Renal cortical epithelial cell (primary cell): ENCODE measurements at places on chromosomes 12 and 14. TPM values are rescaled to one million over a fixed set of nuclear protein-coding genes. Genes with fewer than 3 reads are reported as not detected.

DNA sequence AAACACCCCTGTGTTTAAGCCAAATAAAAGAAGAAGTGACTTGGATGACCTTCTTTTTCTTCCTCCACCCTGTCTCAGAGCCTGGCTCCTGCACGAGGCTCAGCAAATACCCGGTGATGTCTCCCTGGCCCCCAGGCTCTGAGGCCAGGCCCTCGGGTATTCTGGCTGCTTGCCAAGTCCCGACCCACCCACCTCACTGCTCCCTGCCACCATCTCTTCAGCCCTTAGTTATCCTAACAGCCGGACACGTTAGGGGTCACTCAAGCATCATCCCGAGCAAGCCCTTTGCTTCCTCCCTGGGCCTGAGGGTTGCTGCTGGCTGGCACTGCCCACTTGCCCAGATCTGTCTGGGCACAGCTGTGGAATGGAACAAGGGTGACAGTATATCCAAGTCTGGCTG is 7.2 kb downstream of the RPS6KL1 start:
- DNase-seq = no peak

- DNase-seq = no peak
Observed at GRCh38 chr14:103286460-103286859, 47.6 kb upstream of the EIF5 start.

DNA sequence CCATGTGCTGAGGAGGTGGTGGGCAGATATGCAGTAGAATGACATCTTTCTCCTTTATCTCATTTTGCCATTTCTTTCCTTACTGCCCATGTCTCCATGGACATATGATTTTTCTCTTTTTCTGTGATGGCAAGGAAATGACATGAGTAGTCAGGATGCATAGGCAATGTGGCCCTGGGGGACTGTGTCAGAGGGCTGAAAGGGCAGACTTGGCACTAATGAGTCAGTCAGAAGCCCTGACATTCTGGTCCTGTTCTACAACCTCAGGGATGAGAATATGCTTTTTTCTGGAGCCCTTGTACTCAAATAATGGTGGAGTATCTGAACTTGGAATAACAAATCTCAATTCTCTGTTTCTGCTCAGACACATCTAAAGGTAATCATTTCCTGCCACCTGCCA is 167.8 kb downstream of the TMEM117 start:
- DNase-seq = no peak

- no peak for DNase-seq
Observed at GRCh38 chr12:106171117-106171750, 32.5 kb upstream of the NUAK1 start.

DNA sequence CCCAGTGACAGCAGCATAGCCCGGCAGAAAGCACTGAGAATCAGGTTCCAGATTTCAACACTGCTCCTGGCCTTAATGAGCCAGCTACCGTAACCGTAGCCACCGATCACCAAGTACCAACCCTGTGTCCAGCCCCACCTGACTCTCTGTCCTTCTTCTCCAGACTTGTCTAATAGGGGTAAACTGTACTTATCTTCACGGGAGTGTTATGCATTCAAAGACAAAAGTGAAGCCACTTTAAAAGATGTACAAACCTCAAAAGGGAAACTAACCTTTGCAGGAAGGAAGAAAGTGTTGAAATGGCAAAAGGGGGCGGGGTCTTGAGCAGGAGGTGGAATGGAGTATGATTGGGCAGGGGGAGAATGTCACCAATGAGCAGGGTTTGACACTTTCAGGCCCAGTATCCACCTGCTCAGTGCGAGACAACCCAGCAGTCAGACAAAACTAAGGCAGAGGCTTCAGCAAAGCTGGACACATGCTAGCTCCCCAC is 226.1 kb downstream of the CHST11 start:
- no peak for DNase-seq

- peak; percentile 5 for DNase-seq
Observed at GRCh38 chr12:110104188-110105094, 19.7 kb upstream of the IFT81 start.

SERPINA6 gene
- total RNA-seq = 0.35 and 0.65 TPM in 2 replicates

METAP2 gene
- total RNA-seq = 63.7 and 83.5 TPM in 2 replicates
